NCI-H1417 treated with DMSO at 0.1 percent for 48 hours (cell line): ENCODE measurements at places on chromosomes 12 and 14.

DNA sequence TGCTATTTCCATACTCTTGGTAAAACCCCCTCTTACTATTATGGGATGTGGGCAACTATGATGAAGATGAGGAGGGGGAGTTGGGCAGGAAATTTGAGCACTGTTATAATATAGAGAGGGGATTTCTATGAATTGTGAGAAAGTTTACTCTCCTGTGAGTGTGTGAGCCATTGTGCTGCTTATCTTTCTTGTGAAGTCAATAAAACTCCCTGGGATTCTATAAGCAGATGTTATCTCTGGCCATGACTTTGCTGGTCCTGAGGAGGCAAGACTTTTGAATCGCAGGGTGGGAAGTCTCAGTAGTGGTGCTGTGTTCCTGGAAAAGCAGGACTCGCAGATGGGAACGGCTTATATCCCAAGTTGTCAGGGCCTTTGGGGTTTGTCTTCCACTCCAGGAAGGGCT lies 62.2 kb downstream of the EMP1 start:
- no peak for DNase-seq

GRCh38 chr14:38405851-38406635 lies 150.2 kb upstream of the CLEC14A start:
- DNase-seq = peak; percentile 66

DNA sequence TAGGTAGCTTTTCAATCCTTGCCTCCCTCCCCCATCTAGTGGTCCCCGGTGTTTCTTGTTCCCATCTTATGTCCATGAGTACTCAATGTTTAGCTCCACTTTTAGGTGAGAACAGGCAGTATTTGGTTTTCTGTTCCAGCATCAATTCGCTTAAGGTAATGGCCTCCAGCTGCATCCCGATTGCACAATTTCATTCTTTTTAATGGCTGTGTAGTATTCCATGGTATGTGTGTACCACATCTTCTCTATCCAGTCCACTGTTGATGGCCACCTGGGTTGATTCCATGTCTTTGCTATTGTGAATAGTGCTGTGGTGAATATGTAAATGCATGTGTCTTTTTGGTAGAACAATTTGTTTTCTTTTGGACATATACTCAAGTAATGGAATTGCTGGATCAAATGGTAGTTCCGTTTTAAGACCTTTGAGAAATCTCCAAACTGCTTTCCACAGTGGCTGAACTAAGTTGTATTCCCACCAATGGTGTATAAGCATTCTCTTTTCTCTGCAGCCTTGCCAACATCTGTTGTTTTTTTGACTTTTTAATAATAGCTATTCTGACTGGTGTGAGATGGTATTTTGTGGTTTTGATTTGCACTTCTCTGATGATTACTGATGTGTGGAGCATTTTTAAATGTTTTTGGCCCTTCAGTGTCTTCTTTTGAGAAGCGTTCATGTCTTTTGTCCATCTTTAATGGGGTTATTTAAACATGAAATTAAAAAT lies 34.2 kb upstream of the ASPG start:
- DNase-seq = no peak

DNA sequence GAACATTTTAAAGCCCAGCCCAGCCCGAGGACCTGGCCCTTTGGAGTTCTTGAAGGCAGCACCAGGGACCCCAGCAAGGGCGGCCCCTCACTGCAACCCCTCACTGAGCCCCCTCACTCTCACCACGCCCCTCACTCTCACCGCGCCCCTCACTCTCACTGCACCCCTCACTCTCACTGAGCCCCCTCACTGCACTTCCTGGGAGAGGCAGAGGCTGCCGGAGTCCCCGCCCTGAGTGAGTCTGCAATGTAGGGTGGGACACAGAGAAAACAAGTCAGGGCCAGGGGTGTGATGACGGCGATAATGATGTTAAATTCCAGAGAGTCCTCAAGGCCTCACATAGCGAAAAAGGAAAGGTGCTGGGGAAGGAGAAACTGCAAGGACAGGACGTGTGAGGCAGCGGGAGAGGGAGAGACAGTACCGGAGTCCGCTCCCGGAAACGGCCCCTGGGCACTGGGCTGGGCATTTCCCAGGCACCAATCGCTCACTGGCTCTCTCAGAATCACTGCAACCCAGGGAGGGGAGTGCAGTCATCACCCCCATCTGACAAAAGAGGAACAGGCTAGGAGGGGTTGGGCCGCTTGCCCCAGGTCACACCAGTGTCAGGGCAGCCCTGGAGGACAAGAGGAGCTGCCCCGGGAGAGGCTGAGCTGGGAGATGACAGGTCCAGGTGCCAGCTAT lies 24.9 kb downstream of the CCDC88C start:
- no peak for DNase-seq

- DNase-seq = no peak
Measured at GRCh38 chr12:53825246-53826081, 73.7 kb upstream of the CISTR start.
